ENCODE measurements at places on chromosomes 4 and X.

GRCh38 chrX:7941390-7942042 is 14.3 kb upstream of the PNPLA4 start:
- DNase-seq = peak; percentile 6

DNA sequence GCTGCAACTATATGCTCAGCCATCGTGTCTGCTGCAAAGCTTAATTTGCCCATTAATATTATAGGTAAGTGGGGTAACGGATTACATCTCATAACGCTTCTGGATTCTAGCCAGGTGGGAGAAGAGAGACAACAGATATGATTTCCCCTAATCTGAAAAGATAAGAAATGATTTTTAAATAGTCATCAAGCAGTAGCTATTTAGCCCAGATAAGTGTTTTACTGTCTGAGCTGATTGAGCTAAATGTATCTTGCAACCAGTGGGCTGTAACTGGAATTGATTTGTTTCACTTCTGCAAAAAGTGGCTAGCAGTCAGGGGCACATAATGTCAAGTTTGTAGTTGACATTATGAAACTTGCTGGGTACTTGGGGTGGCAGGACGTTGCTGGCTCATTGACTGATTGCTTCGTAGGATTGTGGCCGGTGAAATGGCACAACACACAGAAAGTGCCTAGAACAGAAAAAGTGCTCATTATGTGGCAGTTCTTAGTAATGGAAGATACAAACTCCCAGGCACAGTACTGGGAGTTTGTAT is 18.5 kb downstream of the LAP3 start:
- no peak for DNase-seq

GRCh38 chr4:188383180-188383579 is 243.9 kb downstream of the TRIML1 start:
- DNase-seq = no peak

- DNase-seq = no peak
Observed at GRCh38 chrX:68934922-68935321, 106.1 kb downstream of the EFNB1 start.

DNA sequence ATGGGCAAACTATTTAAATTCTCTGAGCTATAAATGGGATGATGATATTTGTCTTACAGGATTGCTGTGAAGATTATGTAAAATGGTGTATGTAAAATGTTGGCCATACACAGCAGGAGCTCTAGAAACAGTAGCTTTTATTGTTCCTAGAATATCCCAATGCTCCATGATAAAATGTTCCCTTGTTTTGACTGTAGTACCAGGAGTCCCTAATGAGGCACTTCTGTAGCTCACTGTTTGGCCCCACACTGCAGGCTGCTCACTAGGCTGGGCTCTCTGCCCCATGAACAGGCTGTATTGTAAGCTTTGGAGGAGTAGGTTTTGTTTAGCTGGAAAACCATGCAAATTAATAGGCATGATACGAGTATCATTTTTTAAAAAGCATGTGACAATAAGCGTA is 3.3 kb upstream of the FGA start:
- no peak for DNase-seq

- DNase-seq = no peak
Observed at GRCh38 chr4:145058256-145058655, 39.7 kb downstream of the ANAPC10 start.

All from COR-L47 (cell line).